Bronchial epithelial cell (primary cell): ENCODE measurements at places on chromosomes 5 and 9. TPM values are rescaled to one million over a fixed set of nuclear protein-coding genes. Genes with fewer than 3 reads are reported as not detected.

DNA sequence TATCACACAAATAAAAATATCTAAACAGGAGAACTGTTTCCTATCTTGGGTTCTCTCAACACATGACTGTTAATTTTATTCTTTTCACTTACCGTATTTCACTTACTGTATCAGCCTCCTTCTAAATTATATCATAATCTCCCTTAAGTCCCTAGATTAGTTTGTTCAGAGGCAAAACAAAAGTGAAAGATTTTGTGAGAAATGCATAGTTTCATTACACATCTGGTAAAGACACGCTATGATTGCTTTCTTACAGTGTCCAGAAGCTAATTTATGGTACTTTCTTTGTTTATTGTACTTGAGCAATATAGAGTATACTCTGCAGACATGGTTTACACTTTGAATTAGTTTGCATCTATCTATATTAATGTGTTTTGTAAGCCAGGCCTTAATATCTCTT lies 159.7 kb upstream of the TLX3 start:
- DNase-seq = no peak

DNA sequence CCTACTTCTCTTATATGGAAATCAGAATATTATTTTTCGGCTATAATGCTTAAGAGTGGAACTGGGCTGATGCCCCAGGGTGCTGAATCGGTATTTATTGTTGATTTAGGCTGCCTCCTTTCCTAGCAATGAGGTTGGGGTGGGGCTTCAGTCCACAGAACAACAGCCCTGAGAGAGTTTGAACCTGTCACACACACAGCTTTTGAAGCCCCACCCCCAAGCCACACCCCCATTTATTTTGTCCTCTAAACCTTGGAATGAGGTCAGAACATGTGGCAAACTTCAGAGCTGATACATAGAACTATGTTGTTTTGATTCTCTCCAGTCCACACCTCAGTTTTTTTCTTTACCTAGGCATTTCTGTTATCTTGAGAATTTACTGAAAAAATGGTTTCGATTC lies 51.7 kb upstream of the CAMK4 start:
- DNase-seq = peak; percentile 8

GRCh38 chr9:134031783-134032182 lies 6.5 kb downstream of the BRD3OS start:
- DNase-seq = no peak

Gene EGR1
- 6.1 and 9.0 TPM in 2 replicates for total RNA-seq
